ENCODE measurements at places on chromosomes 1 and 21. TPM values are rescaled to one million over a fixed set of nuclear protein-coding genes. Genes with fewer than 3 reads are reported as not detected.

KRTAP22-1 gene
- total RNA-seq, result not detected

IFI6 gene
- 59.3 TPM for total RNA-seq

LAMB3 gene
- 13.7 TPM for total RNA-seq

TNFSF4 gene
- total RNA-seq, result 0.99 TPM

FMO2 gene
- total RNA-seq, result 26.2 TPM

DNA sequence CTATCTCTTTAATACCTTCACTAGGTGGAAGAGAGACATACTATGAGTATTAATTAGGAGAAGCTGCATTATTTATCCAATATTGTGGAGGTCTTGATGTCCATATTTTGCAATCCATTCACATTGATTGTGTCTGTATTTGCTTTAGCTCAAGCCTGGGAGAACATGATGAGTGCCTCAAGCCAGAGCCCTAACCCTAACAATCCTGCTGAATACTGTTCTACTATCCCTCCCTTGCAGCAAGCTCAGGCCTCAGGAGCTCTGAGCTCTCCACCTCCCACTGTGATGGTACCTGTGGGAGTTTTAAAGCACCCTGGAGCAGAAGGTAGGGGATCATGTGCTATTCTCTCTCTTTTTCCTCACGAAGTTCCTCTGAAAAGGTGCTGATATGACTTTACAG lies 99.5 kb downstream of the CC2D1B start:
- no peak for DNase-seq

GRCh38 chr21:15293240-15293639 lies 228.4 kb upstream of the NRIP1 start:
- DNase-seq, result no peak

- DNase-seq, result no peak
Observed at GRCh38 chr1:184186167-184186566, 134.6 kb downstream of the TSEN15 start.

DNA sequence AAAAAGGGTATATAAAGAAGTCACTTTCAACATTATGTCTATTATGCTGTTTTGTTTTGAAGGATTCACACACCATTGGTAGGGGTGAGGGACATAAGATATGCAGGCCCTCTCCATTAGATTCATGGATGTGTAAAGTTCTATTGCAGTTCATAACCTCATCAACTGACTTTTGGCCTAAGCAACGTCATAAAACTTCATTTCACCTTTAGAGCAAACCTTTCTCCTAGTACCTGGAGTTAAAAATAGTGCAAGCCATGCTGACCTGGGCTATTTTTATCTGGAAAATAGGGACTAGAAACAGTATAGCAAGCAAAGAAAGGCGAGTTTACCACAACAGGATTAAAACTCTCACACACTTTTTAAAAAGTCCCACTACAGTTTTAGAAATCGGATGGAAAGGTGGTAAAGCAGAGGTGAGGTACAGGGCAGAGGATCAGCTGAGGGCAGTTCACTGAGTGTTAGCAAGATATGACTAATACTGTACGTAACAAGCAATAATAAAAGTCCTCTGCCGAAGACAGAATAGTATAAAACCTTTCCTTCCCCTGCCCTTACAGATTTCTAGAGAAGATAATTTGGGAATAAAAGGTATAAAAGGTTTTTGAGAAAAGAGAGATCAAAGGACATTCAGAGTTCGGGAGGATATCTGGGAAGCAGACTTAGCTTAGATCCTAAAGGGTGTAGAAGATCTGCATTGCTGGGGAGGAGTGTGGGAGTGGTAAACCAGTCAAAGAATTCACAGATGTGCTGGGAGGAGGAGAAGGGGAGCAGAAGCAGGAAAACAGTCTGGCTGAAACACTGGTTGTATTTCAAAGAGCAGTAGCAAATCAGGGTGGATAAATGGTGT lies 14.3 kb downstream of the EGLN1 start:
- no peak for DNase-seq

- DNase-seq, result no peak
Observed at GRCh38 chr1:238005116-238005515, 114.4 kb upstream of the ZP4 start.

- no peak for DNase-seq
Observed at GRCh38 chr21:42375506-42375905, 9.2 kb upstream of the TFF1 start.

GRCh38 chr1:66773227-66773626 lies 21.0 kb downstream of the DYNLT5 start:
- no peak for DNase-seq

DNA sequence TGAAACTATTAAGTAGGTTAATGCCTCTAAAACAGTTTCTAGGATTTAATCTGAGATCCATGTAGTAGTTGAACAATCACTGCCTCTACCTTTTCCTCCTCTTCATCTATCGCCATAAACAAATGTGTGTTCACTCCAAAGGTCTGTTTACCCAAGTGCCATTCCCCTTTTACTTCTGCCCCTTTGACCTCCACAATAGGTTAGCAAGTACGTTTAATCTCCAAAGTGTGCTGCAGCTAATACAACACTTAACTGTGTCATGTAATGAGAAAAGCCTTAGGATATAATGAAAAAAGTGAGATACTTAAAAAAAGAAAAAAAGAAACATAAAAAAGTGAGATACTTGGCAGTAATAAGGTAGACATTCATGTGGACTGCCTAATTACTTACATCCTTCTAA lies 28.2 kb downstream of the GPBP1L1 start:
- no peak for DNase-seq

DNA sequence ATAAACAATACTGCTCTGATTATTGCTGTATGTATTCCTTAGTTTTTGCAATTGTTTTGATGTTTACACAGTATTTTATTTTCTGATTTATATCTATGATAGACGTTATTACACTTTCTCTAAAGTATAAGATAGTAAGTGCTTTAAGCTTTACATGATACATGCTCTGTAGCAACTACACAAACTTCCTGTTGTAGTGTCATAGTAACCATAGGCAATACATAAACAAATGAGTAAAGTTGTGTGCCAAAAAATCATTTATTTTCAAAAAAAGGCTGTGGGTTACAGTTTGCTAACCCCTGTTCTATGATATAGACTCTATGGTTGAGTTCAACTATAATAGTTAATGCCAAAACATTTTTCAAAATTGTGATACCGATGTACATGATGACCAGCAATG lies 1156.4 kb downstream of the AMY1C start:
- DNase-seq, result no peak

GRCh38 chr1:44559330-44559729 lies 115.0 kb downstream of the TMEM53 start:
- no peak for DNase-seq

All from right cardiac atrium (tissue), 5 donors.